ENCODE measurements at places on chromosomes 16 and 17.

GRCh38 chr17:18921912-18922451 is 30.0 kb upstream of the SLC5A10 start:
- DNase-seq, result peak; percentile 77

DNA sequence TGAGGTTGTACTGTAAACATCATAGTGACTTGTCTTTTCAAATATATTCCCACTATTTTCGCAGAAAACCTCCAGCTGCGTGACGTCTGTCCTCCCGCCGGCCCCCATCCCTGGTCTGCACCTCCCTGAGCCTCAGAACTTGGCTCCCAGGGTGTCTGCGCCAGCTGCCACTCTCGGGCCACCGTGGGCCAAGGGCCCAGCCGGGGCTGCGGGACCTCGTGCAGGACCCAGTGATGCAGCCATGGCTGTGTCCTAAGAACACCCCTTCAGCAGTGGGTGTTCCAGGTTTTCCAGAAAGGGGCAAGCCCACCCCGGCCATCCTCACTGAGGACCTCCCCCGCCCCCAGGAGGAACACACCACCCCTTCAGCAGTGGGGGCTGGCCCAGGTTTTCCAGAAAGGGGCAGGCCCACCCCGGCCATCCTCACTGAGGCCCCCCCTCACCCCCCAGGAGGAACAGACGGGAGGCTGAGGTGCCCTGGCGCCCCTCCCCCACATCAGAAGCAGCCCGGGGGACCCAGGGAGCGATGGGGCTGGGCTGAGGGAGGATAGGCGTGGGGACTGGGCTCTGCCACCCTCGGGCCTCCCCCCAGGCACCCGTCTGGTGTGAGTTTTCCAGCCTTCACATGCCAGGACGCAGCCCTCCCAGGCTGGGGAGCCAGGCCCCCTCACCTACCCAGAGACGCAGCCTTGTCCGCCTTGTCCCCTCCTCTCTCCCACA is 12.2 kb upstream of the ZFPM1 start:
- no peak for DNase-seq

DNA sequence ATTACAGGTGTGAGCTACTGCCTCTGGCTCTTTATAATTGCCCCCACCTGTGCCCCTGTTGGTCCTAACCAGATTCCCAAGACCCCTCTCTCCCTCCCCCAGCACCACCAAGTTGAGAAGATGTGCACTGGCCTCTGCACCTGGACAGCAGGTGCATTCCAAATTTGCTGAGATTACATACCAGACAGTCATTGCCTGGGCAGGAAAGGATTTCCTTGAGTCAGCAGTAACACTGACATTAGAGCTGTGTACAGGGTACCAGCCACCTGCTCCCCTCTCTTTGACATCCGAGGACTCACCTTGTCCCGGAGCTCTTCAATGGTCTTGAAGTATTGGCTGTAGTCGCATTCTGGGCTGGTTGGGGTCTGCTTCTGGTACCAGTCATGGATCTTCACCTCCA is 659 bp downstream of the KRT15 start:
- no peak for DNase-seq

- no peak for DNase-seq
These were observed 833 bp downstream of the WSCD1 start for GRCh38 chr17:6070913-6071511.

DNA sequence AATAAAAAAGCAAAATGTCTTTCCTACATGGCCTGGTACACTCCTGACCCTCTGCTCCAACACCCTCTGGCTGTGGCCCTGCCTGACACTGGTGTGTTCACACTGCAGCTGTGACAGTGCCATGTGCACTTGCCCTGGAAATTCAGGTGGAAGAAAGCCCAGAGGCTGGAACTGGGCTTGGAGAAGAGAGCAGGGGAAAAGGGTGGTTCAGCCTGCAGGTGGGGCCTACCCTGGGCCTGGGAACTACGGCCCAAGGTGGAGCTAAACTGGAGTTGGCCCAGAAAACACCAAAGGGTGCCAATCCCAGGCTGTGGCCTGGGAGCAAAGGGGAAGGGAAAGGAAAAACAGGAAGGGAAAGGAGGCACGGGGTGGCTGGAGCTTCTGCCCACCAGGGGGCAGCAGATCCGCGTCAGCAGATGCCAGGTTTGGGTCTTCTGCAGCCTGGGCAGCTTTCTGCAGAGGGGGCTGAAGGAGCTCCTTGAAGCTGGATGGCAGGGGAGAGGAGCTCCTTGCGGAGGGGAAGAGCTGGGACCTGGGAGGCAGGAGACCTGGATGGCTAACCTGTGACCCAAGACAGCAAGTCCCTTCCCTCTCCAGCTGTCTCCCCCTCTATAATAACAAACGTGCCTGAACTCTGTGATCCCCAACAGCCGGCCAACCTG is 15.4 kb upstream of the CTCF start:
- peak; percentile 68 for DNase-seq

- DNase-seq, result no peak
These were observed 478.1 kb downstream of the NPIPA7 start for GRCh38 chr16:16857012-16857411.

DNA sequence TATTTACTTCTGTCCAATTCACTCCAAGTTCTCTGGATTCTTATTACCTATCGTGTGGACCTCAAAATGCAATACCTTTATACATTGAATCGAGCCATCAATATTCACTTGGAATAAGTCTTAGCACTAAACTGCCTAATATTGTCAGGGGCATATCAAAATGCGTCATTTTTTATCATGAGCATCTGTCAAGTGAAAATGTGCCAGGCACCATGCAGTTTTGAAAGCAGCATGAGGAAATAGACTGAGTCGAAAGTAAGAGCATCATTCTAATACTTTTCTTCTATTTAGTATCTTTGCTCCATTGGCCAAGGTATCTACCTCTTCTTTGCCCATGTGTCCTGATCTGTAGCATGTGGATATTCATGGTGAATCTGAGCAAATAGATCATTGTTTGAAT is 1193.4 kb downstream of the CDH11 start:
- no peak for DNase-seq

DNA sequence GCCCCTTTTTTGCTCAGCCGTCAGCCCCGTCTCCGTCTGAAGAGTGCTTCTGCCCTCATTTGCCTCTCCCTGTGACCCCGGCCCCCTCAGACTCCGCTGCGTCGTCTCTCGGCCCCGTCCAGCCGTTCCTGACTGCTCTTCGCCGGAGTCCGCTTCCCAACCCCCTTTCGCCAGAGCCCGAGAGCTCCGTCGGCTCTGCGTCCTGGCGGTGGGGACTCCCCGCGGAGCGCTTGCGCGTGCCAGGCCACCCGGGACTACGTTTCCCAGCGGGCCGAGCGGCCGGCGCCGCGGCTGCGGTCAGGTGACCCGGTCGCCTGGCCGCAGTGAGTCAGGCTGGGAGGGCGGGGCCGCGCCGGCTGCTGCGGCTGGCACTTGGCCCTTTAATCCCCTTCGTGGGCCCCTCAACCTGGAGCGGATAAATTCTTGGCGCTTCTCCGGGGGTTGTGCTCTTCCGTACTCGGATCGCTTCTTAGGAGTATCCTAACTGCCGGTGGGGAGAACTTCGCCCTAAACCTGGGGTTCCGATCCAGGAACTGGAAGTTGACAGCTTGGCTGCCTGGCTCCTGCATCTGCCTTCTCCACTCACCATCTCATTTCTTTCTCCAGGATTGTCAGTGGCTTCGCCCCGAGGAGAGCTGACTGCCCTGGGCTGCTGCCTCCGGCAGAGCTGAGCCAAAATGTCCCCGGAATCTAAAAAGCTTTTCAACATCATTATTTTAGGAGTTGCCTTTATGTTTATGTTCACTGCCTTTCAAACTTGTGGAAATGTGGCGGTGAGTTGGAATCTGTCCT is at the start of gene MFSD11:
Gene MFSD11, plus strand, starts transcription at position 444 of the 792 bp plus-strand sequence. Its CDS starts 234 bp downstream, at position 678.
- peak; percentile 90 for DNase-seq

- no peak for DNase-seq
These were observed 30.5 kb downstream of the SLC5A11 start for GRCh38 chr16:24876231-24876630.

DNA sequence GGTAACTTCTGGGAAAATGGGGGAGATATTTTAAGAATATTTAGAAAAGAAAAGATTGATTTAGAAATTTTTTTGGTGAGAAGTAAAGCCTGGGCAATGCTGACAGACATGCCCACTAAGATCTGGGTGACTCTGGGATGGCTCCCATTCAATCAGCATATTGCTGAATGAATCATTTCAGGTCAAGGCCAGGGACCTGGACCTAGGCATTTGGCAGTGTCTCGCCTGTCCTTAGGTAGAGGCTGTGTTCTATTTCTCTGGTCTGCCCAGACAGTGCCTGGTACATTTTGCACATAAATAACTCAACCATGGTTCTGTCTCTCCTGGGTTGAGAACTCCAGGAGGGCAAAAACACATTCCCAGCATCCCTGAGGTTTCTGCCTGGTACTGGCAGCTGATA is 39.9 kb downstream of the SMPD3 start:
- DNase-seq, result no peak

DNA sequence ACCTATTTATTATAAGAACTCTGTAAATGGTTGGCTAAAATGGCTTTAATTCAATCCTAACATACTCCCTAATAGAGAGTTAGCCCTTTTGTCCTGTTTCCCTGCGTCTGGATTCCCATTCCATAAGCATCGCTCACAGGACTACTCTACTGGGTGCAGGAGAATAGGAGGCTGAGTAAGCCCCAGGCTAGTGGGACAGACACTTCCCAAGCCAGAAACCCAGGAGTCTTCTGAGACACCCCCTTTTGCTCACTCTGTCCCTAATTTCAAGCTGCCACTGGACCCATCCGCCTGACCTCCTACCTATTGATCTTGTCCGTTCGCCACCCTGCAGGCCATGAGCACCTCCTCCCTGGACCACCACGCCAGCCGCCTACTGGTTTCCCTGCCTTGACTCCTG is 16.7 kb upstream of the TOB1 start:
- DNase-seq, result no peak
